ENCODE measurements at places on chromosomes 2 and 18.

- no peak for DNase-seq
Measured at GRCh38 chr18:23207191-23207955, 72.1 kb downstream of the CABLES1 start.

GRCh38 chr2:41600460-41600859, 447.4 kb upstream of the PKDCC start:
- DNase-seq: no peak

- no peak for DNase-seq
Measured at GRCh38 chr2:178452870-178453269, 1.7 kb downstream of the PJVK start.

DNA sequence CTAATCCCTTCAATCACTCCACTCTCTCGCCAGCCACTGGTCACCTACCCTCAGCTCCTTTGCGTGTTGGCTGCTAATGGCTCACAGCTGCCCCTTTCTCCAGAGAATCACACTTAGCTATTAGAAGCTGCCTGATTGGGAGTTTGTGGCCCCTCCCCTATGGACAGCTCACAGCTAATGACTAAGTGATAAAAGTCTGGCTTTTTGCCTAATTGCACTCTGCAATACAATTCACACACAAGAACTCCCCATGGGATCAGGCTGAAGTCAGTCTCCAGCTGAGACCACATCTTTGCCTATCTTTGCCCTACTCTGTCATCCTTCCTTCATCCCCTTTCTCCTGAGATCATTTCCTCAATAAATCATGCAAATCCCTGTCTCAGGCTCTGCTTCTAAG, 701.9 kb upstream of the RAB6C start:
- peak; percentile 30 for DNase-seq

- no peak for DNase-seq
Measured at GRCh38 chr2:15913146-15913545, 27.2 kb upstream of the MYCN start.

- peak; percentile 5 for DNase-seq
Measured at GRCh38 chr2:16281451-16282335, 341.3 kb downstream of the MYCN start.

- no peak for DNase-seq
Measured at GRCh38 chr2:1318366-1319009, 94.8 kb upstream of the TPO start.

- DNase-seq: no peak
Measured at GRCh38 chr18:79377187-79377891, 18.4 kb upstream of the NFATC1 start.

- DNase-seq: no peak
Measured at GRCh38 chr2:208285853-208286252, 19.8 kb downstream of the PIKFYVE start.

GRCh38 chr2:146837857-146838256, 1007.0 kb upstream of the ACVR2A start:
- DNase-seq: no peak

DNA sequence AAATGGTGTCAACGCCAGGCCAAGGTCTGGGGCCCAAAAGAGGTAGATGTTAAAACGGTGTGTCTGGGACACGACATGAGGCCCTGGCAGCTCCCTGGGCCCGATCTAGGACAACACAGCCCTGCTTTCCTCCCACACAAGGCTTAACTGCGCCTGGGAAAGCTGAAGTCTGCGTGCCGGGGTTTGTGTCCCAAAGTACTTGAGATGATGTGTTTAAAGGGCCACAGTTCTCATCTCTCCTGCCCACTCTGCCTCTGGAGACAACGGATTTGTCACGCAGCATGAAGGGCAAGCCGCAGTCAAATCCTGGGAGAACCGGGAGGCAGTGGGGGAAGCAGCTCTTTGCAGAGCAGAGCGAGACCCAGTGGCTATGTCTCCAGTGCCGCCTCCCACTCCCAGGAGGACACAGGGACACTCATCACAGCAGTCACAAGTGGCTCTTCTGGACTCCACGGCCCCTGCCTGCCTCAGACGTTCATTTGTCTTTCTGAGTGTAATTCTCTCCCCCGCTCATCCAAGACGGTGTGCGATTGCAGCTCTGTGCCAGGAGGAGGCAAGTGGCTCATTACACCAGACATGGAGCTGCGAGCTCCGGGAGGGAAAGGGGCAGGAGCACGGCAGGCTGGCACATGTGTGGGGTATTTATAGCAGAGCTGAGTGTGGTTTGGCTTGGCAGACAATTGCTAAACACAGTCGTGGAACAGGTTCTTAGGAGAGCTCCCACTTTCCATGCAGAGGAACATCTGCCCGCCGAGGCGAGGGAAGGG, 57.7 kb upstream of the SEMA4C start:
- DNase-seq: no peak

- DNase-seq: peak; percentile 36
Measured at GRCh38 chr2:231297108-231297908, 98.2 kb upstream of the B3GNT7 start.

DNA sequence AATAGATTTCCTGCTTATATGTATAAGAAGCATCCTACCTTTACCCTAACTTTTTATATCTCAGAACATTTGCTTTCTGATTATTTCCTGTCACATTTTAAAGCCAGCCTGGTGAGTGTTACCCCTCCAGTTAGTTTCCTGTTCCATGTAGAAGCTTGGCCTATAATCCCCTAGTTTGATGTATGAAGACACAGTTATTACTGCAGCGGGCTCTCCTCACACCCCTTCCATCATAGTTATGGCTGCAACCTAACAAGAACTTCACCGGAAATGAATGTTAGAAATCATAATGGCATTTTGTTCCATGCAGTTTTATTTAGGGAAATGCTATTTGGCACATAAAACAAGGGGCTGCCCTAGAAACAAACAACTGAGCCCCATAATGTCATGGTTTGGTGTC, 400.2 kb upstream of the SETBP1 start:
- DNase-seq: no peak

GRCh38 chr2:163834221-163834620, 98.4 kb upstream of the FIGN start:
- no peak for DNase-seq

- peak; percentile 12 for DNase-seq
Measured at GRCh38 chr2:60925994-60926740, 44.8 kb downstream of the REL start.

DNA sequence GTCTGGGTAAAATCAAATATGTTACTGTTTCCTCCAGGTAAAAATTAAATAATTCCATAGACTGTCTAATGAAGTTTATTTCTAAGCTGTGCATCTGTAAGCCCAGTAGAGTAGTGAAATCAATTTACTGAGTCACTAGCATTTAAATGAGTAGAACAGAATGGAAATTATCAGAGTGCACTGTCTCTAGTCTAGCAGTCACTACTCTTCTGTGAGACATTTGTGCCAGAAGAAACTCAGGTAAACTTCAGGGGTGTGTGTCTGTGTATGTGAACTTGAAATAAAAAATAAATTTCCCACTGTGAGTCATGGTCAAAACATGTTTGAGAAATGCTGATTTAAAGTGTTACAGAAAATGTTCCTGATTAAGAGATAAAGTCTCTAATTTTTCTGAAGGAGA, 146.4 kb downstream of the RIF1 start:
- no peak for DNase-seq

GRCh38 chr2:31223026-31223425, 5.7 kb upstream of the CAPN14 start:
- no peak for DNase-seq

DNA sequence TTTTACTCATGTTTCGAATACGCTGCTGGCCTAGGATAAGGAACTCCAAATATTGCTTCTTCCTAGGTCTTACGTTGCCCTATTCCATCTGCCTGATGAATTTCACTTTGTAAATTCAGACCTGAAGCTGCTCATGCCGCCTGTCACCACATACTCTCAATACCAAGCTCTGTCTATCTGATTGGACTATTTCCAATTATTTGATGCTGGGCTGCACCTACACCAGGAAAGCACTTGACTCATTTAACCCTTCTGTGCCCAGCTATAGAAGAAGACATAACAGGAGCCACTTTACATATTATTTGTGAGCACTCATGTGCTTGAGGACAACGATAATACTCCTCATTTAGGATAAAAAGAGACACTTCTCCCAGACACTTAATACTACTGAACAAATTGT, 1293.9 kb upstream of the LRRTM1 start:
- DNase-seq: no peak
